ENCODE measurements at places on chromosomes 16 and 17.

DNA sequence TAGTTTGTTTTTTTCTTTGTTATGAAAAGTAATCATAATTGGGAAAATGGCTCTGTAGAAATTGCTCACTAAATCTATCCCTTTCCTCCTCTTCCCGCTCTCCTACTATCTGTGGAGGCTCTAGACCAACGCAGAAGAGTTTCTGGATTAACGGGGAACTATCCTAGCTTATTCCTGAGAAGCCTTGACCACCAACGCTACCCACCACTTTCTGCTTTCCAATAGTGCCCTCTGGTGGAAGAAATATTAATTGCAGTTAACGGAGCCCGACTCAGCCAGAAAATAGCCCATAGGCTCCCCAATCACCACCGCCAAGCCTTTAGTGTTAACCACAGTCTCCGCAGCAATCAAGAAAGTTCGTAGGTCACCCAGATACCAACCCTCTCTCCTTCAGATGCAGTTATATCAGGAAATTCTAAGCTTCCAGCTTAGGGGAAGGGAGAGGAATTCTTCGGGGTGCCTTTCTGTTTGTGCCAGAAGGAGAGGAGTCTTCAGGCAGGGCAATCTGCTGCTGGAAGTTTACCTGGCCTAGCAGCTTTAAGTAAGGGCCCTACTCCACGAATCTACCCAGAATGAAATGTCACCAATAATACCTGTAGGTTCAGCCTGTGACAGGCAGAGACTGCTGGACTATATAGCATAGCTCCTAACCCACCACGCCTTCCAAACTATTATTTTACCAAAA, 23.0 kb upstream of the NSRP1 start:
- peak; percentile 39 for DNase-seq

DNA sequence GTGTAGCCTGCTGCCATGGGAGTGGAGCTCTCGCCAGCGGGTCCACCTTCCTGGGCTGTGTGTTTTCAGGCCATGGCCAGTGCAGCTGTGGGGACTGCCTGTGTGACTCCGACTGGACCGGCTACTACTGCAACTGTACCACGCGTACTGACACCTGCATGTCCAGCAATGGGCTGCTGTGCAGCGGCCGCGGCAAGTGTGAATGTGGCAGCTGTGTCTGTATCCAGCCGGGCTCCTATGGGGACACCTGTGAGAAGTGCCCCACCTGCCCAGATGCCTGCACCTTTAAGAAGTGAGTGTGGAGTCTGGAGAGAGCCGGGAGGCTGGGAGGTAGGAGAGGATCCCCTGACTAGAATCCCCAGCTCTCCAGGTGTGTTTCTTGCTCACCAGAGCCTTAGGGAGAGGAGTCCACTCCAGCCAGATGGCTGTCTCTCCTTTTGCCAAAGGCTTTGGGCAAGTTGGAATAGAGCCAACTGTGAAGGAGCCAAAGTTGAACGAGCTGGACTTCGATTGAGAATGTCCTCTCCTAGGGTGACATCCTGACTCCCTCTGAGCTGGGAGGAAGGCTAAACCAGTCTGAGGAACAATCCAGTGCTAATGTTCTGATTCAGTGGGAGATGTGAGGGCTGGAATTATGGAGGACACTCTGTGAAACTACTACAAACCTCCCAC, 24.4 kb upstream of the EFCAB13 start:
- DNase-seq: no peak

DNA sequence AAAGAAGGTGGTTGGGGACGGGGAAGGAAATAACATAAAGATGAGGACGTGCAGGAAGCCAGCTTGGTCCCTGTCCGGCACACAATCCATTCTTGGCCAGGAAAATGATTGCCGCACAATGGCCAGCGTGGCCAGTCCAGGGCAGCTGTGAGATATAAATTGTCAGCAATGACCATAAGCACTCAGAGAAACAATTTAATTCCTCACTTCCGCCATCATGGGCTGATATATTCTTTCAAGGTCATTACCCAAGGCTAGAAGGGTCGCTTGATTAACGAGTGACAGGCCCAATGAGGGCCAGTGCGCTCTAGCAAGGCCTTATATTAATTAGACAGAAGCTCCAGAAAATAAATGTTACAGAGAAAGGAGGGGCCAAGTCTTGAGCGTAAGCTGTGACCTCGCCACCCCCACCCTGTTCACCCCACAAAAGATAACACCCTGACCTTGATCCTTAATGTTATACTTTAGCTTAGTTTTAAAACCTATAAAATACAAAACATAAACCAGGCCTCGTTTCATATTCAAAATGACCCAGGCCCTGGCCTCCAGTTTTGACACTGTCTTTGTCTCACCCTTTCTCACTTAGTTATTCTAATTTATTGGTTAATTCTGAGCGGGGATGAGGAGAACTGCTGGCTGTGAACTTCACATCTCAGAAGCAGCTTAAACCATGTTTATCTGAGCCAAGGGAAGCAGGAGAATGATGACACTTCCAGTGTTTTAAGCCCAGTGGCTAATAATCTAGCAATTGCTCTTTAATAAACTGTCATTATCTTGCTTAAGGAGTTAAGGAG, 478.3 kb upstream of the ZFHX3 start:
- no peak for DNase-seq

DNA sequence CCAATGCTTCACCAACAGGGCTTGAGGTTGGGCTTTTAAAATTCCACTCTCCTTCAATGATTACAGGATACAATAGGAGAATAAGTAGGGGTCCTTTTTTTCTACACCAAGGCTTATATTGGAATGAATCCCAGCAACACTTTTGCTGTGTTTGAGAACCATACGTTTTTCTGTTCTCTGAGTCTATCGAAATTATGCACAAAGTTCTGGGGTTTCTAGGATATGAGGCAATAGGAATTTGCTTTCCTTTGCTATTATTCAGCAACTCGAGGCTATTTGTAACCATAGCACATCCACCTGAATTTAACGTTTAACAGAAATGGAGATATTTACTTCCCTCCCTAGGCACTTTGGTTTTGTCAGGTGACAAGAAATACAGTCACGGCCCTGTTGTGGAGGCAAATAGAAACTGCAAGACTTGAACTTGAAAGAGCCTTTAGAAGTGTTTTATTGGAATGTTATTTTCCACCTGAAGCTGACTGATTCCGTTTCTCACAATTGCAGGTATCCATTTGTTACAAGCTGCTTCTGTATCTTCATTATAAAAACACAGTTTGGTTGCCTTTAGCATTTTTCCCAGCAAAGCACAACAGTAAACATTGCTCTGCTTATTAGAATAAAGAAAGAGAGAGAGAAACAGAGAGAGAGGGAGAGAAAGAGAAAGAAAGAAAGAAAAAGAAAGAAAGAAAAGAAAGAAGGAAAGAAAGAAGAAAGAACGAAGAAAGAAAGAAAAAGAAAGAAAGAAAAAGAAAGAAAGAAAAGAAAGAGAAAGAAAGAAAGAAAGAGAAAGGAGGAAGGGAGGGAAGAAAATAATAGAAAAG, 109.6 kb downstream of the HS3ST3A1 start:
- no peak for DNase-seq

DNA sequence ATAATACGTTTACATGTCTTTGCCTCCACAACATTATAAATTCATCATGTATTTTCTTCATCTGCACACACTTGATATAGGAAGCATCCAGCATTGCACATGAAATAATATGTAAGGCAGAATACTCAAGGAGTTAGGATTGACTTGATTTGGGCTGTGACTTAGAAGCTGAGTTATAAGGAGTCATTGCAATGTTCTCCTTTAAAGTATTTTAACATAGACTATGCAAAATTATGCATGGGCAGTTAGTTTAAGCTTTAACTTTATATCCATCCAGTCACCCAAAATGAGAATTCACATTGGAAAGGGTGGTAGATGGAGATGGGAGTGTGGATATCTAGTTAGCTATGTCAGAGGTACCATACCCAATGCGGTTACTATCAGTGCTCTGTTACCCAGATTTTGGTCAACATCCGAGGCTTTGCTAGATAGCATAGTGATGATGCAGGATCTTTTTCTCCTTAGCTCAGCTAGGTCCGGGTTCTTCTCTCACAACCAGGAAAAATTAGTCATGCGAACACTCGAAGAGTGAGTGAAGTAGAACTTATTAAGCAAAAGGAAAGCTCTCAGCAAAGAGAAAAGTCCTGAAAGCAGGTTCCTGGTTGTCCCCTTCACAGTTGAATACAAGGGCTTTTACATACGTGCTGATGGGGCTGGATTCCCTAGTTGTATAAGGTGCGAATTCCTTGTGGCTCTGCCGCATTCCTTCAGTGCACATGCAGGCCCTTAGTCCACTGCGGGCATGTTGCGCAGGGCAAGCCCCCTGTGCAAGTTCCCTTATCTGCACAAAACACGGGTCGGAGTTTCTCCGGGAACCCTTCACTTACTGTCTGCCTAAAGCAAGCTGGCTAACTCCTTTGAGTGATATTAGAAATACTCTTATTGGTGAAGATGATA, 73.1 kb upstream of the FAM20A start:
- DNase-seq: no peak

GRCh38 chr16:71425746-71426068, 16.1 kb downstream of the TLE7 start:
- no peak for DNase-seq

- no peak for DNase-seq
Observed at GRCh38 chr16:59913666-59914065, 1179.5 kb upstream of the GOT2 start.

DNA sequence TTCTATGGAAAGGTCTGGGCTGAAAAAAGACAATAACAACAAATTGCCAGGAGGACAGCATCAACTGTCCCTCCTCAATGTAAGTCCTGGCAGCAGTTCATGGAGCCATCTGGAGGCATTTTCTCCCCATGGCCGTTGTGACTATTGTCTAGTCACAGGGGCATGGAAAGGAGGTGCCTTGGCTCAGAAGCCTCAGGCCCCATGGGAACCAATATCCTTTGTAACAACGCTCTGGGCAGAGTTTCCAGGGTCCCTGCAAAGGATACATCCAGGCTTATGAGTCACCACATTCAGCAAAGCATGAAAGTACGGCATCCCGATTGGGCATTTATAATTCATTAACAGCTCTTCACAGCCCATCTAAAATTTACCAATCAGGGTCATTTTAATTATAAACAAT, 85.2 kb downstream of the GLG1 start:
- DNase-seq: no peak

DNA sequence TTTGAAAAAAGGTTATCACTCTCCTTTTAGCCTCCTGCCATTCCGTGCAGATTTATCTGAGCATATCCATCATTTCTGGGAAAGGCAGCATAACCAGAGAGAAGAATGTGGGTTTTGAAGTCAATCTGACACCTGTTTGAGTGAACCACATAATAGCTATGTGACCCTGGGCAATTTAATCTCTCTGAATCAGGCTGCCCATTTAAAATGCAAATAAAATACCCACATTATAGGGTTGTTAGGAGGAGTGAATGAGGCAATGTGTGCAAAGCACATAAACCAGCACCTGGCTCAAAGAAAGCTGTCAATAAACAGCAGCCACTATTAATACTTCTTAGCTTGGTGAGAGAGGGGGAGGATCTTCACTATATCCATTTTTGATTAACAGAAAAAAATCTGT, 88.0 kb downstream of the CACNG1 start:
- no peak for DNase-seq

GRCh38 chr16:2774161-2774891, 2.8 kb downstream of the ELOB start:
- no peak for DNase-seq

All from naive thymus-derived CD8-positive, alpha-beta T cell (primary cell).